ENCODE measurements at places on chromosomes 6 and 20. TPM values are rescaled to one million over a fixed set of nuclear protein-coding genes. Genes with fewer than 3 reads are reported as not detected.

The RIPOR2 gene
- 0.46 TPM for total RNA-seq

The ANGPT4 gene
- 0.03 TPM for total RNA-seq

The FRK gene
- total RNA-seq = 1.3 TPM

The MAS1 gene
- not detected for total RNA-seq

The PGBD1 gene
- total RNA-seq = 5.1 TPM

The SFTA2 gene
- not detected for total RNA-seq

The FAM83B gene
- not detected for total RNA-seq

The KCNK16 gene
- total RNA-seq = not detected

The OPN5 gene
- not detected for total RNA-seq

The C20orf144 gene
- not detected for total RNA-seq

The LAMA4 gene
- 1.3 TPM for total RNA-seq
